ENCODE measurements at places on chromosomes 16 and 17. TPM values are rescaled to one million over a fixed set of nuclear protein-coding genes. Genes with fewer than 3 reads are reported as not detected.

PPP1R27 gene
- not detected for total RNA-seq

KSR1 gene
- total RNA-seq = 10.0 TPM

HBA2 gene
- not detected for total RNA-seq

ASPA gene
- 2.0 TPM for total RNA-seq

MEIOB gene
- not detected for total RNA-seq

TSPAN10 gene
- 0.27 TPM for total RNA-seq

SLC16A5 gene
- 6.9 TPM for total RNA-seq

KRTAP2-2 gene
- not detected for total RNA-seq

FNDC8 gene
- not detected for total RNA-seq

TMIGD1 gene
- not detected for total RNA-seq

TP53TG3 gene
- not detected for total RNA-seq

GNG13 gene
- total RNA-seq = not detected

GP2 gene
- not detected for total RNA-seq

ST6GALNAC2 gene
- total RNA-seq = 12.0 TPM

TNFRSF17 gene
- 0.45 TPM for total RNA-seq
